ENCODE measurements at places on chromosomes 4 and X.
A peak's percentile ranks its signal among the peaks of the same experiment; 100 is the strongest.

GRCh38 chrX:111447298-111447697 is 35.3 kb upstream of the DCX start:
- peak; percentile 23 for DNase-seq

DNA sequence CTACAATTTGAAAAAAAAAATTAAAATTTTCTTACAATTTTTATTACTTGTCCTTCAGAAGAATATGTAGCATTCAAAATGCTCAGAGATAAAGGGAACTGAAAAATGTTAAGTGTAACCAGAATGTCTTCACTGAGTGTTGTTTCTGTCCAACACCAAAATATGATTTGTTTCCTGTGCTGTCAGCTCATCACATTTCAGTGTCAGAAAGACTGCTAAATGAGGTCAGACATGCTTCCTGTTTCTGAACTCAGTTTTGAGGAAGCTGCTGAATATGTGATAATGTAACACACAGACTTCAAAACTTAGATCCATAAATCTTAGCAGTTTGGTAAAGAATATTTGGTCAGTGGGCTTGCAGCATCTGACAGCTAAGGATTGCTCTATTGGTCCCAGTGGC is 1849.7 kb downstream of the PCDH7 start:
- no peak for DNase-seq

DNA sequence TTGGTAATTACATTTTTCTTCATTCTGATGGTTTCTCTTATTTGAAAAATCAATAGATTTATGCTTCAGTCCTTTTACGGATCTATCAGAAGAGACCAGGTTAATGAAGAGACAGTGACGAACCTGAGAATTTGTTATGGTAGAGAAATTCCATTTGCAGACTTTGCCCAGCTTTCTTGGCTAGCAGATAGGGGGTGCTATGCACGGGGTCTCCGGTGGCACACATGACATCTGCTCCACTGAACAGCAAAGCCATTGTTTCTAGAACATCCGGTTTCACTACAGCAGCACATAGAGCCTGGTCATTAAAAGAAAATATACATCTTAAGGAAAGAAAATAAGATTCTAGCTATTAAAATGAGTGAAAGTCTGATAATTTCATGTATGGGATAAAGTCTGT is 85.1 kb downstream of the ARAP2 start:
- no peak for DNase-seq

DNA sequence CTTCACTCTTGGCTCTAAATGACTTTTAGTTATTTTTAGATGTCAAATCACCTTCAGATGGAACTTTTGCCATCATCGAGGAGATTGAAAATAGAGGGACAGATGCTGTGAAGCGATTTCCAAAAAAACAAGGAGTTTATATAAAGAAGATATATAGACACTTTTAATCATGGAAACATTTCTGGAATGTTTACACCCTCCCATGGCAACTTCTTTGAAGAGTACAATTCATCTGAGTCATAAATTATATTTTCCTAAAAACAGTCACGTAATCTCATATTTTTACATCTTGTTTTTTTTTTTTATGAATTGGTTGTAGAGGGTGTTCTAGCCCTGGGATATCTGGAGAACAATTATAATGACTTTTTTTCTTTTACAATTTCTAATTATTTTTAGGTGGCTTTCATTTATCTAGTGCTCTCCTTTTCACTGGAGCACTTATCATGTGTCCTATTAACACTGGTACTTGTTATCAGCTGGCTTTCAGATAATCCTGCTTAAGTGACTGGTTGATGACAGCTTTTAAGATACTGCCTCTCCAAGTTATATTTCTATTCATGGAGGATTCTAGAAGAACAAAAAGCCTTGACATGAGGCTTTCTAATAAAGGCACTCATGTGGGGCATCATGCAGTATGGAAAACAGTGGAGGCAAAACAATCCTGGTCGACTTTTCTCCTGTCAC is 24.9 kb downstream of the PCDH7 start:
- no peak for DNase-seq

GRCh38 chr4:185040523-185040922 is 22.2 kb downstream of the HELT start:
- no peak for DNase-seq

GRCh38 chrX:43224496-43224895 is 431.6 kb upstream of the MAOA start:
- DNase-seq: no peak

DNA sequence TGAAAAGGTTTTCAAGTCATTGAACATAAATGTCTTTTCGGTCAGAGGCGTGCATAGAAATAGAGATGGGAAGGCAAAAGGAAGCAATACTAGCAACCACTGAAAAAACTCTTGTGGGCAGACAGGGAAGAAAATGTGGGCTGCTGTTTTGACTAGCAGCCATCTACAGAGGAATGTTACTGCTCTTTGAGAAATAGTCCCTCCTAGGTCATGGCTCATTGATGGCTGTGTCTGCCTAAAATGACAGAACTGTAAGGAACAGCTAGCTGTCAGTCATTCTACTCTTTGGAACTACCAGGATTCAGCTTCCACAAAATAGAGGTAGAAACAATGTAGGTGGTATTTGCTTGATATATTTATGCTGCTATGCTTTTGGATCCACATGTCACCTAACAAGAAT is 26.9 kb upstream of the TMPRSS11B start:
- peak; percentile 5 for DNase-seq

- DNase-seq: no peak
Measured at GRCh38 chrX:9459186-9459748, 5.6 kb upstream of the TBL1X start.

DNA sequence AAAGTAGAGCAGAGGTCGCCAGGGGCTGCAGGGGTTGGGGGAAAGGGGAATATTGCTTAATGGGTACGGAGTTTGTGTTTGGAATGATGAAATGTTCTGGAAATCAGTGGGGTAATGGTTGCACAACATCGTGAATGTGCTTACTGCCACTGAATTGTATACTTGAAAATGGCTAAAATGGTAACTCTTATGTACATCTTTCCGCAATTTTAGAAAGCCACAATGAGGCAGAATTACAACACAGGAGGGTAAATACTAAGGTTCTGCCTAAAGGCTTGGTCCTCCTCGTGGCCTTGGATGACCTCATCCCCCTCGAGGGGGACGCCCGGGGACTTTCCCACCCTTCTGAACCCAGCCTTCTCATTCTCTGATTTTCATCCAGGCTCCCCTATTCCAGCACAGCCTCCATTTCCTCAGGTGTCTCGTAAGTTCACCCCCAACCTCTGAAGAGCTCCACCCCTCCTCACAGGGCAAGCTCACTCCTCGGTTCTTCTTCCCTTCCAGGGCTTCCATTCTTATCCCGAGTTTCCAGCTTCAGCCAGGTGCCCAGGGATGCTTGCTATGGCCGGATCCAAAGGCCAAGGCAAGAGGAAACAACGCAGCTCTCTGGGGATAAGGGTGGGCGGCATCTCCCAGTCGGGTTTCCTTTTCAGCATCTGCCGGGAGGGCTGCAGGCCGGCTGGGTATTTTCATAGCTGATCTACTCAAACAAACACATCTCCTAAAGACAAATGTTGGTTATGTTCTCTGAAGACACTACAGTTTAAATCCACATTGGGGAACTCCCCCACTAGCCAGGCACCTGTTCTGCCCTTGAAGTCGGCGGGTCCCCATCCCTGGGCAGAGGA is 71.3 kb upstream of the ACSL1 start:
- no peak for DNase-seq

DNA sequence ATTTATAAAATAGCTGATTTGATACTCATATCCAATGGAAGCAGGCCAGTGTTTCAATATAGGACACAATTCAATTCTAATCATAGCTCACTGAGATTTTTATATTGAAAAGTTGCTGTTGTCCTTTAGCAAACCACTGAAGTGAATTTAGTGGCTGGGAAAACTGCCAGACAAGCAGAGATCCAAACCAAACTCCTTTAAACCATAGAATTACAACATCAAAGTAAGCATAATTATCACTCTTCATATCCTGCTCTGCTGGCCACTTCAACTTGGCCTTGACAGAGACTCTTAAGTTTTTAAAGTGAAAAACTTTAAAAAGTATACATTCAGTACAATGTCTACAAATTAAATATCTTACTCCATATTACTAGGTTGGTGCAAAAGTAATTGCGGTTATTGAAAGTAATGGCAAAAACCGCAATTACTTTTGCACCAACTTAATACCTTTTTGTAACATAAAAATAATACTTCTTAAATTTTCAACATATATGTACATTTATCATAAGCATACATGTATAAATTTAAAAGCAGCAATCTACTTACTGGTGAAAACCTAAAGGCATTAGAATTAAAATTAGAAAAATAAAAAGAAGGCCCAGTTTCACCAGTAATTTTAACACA is 433.0 kb downstream of the PCDH10 start:
- DNase-seq: no peak

- DNase-seq: no peak
Measured at GRCh38 chr4:125187226-125188176, 127.3 kb upstream of the FAT4 start.

GRCh38 chrX:71111141-71111843 is at the start of gene IL2RG:
Gene IL2RG (minus strand): TSS chrX:71111577. CDS start chrX:71111539, 38 bp downstream.
- DNase-seq: no peak

DNA sequence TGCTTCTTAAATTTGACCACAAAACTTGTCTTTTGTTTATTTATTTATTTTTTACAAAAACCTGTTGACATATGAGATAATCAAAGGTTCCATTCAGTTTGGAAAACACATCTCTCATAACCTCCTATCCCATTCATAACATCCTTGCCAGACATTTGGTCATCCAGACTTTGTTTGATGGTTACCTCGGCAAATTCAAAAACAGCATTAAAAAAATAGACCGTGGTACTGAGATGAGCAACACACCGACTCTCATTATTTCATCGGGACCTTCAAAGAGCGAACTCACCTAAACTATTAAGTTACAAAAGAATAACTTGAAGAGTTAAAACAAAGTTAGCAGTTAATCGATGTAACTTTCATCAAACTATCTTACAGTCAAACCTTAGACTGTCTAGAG is 85.8 kb upstream of the RPS6KA3 start:
- no peak for DNase-seq

- DNase-seq: no peak
Measured at GRCh38 chr4:36004204-36004851, 240.0 kb downstream of the ARAP2 start.

GRCh38 chr4:185344743-185345538 is 50.8 kb downstream of the LRP2BP start:
- DNase-seq: no peak

DNA sequence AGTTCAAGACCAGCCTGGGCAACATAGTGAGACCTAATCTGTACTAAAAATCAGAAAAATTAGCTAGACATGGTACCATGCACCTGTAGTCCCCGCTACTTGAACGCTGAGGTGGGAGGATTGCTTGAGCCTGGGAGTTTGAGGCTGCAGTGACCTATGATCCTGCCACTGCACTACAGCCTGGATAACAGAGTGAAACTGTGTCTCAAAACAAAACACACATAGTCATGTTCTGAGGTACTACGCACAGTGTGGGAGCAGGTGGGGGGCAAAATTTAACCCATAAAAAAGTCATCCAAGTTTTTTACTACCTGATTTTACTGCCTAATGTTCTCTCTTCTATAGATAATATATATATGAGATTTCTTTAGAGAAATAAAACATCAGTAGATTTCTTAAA is 28.4 kb downstream of the HSPA4L start:
- no peak for DNase-seq

GRCh38 chr4:126827669-126828068 is 805.1 kb upstream of the INTU start:
- no peak for DNase-seq

GRCh38 chr4:148866666-148867065 is 424.5 kb upstream of the NR3C2 start:
- no peak for DNase-seq

DNA sequence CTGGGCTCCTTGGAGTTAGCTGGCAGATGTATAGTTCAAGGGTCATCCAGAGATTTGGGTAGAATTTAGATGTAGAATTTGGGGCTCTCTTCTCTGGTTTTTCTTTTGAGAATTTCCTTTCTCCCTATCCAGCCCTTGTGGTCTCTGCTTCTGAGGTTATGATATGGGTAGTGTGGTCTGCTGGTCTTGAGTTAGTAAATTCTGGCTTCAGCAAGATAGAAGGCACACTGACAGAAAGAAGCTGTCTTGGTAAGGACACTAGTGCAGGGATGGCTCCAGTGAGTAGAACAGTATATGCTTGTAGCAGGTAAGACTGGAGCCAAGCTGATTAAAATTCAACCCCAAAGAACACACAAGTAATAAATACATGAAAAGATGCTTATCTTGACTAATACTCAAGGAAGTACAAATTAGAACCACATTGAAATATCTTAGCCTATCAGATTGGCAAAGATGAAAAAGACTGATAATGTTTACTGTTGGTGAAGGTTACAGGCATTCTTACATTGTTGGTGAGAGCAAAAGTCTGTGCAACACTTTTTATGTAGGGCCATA is 2.1 kb upstream of the IL9R start:
- no peak for DNase-seq

DNA sequence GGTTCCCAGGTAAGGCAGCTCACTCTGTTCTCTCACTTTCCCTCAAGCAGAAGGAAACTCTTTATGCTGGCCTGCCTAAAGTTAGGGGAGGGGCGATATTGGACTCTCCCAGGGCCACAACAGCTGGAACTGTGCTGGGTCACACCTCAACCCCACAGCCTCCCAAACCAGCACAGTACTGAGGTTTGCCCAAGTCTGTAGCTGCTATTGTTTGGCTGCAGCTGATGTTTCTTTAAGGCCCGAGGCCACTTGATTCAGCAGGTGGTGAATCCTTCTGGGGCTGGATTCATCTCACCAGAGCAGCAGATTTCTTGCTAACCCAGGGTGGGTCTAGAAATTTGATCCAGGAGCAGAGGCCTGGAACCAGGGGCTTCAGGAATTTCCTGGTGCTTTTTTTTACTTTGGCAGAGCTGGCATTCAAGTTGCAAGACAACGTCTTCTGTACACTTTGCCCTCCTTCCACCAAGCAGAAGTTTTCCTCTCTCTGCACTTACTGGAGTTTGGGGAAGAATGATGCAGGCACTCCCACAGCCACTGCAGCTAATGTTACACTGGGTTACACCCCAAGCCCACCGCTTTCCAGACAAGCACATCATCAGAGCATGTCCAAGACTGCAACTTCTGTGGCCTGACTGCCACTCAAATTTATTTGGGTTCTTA is 544.7 kb upstream of the NDST4 start:
- DNase-seq: no peak

GRCh38 chr4:6576512-6576911 is 1.5 kb downstream of the MAN2B2 start:
- no peak for DNase-seq

DNA sequence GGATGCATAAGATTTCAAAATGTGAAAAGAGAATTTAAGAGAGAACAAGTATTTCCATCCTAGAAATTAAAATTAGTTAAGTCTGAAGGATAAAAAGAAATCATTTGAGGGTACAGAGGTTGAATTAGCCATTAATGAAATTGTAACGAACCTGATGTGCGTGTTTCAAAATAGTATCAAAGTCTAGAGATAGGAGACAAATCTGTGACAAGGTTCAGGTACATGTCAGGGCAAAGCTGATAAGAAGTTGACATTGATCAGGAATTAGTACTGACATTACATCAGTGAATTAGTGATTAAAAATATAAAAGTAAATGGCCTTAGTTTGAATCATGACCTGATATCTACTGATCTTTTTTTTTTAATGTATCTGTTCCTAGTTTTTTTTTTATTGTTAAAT is 62.3 kb downstream of the UGT2B10 start:
- no peak for DNase-seq

Data from ACHN (cell line).